Activated naive CD8-positive, alpha-beta T cell treated with anti-CD3 and anti-CD28 coated beads, Interleukin-2, amount 10 ng/mL, durations not matched to agents 7 days and 5 days (primary cell): ENCODE measurements at places on chromosomes 7 and 10. TPM values are rescaled to one million over a fixed set of nuclear protein-coding genes. Genes with fewer than 3 reads are reported as not detected.

DNA sequence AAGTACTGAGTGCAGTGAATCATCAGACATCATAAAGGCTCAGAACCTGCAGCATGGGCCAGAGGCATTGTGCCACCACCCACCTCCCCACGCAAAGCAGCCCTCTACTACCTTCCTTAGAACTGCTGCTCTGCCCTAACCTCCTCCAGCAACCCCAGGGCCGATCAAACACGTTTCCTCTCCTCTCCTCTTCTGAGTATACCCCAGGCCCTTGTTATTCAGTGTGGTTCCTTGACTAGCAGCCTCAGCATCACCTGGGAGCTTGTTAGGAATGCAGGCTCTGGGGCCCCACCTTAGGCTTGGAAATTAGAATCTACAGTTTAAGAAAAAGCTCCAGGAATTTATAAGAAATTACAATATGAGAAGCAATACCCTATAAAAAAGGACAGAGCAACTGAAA is 33.2 kb downstream of the DYDC1 start:
- H3K27me3 ChIP-seq, result peaks cover 4% of the 10 kb centered on the region
- H3K4me1 ChIP-seq, result no peaks in the 10 kb centered on the region
- H3K27ac ChIP-seq, result no peak overlapping the region
- no peak for DNase-seq
- no peaks in the 10 kb centered on the region for H3K36me3 ChIP-seq
- H3K4me3 ChIP-seq, result no peak overlapping the region

DNA sequence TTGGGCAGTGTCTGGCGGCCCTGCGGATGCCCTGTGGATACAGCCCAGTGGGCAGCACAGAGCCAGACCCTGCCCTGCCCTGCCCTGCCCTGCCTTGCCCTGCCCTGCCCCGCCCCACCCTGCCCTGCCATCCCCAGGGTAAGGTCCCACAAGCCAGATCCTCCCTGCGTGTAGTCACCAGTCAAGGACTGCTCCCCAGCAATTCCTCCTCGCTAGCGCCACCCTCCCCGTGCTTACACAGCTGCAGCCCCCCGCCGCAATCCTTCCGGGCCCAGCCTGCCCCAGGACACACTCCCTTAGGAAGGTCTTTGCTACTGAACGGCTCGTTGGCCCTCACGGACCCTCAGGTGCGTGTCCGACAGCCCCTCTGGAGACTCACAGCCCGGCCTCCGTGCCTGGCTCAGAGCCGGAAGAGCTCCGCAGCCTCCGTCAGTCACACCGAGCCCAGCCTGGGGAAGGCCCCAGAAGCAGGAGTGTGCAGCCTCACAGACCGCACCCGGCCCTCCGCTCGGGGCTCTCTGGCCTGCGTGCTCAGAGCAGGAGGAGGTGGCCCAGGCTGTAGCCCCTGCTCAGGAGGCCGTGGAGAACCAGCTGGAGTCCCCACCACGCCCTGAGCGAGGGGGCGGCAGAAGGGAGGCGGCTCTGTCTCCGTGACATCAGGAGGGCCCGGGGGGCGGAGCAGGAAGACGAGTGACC is 68.3 kb downstream of the PWWP2B start:
- H3K4me3 ChIP-seq, result no peak overlapping the region
- DNase-seq, result no peak
- H3K27ac ChIP-seq, result no peak overlapping the region
- no peaks in the 10 kb centered on the region for H3K36me3 ChIP-seq

PARD3 gene
- 0.55 TPM for total RNA-seq

DNA sequence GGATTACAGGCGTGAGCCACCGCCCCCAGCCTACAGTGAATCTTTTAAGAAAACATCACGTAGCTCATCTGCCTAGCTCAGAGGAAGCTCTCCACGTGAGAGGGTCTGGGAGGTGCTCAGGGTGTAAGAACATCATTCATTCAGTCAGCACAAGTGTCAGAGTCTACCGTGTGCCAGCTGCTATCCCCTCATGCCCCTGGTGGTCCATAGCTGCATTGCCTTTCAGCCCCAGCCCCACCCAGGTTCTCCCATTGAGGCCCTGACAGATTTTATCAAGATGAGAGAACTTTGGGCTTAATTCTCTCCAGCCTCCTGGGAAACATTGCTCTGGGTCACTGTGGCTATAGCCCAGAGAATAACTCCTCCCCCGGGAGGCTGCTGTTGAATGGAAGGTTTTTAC is 45.1 kb downstream of the ZNF503 start:
- no peak overlapping the region for H3K27ac ChIP-seq
- no peak overlapping the region for H3K4me3 ChIP-seq
- H3K36me3 ChIP-seq, result no peaks in the 10 kb centered on the region
- no peak for DNase-seq
- no peaks in the 10 kb centered on the region for H3K27me3 ChIP-seq
- no peaks in the 10 kb centered on the region for H3K4me1 ChIP-seq
